ENCODE measurements at places on chromosomes 11 and 22.

DNA sequence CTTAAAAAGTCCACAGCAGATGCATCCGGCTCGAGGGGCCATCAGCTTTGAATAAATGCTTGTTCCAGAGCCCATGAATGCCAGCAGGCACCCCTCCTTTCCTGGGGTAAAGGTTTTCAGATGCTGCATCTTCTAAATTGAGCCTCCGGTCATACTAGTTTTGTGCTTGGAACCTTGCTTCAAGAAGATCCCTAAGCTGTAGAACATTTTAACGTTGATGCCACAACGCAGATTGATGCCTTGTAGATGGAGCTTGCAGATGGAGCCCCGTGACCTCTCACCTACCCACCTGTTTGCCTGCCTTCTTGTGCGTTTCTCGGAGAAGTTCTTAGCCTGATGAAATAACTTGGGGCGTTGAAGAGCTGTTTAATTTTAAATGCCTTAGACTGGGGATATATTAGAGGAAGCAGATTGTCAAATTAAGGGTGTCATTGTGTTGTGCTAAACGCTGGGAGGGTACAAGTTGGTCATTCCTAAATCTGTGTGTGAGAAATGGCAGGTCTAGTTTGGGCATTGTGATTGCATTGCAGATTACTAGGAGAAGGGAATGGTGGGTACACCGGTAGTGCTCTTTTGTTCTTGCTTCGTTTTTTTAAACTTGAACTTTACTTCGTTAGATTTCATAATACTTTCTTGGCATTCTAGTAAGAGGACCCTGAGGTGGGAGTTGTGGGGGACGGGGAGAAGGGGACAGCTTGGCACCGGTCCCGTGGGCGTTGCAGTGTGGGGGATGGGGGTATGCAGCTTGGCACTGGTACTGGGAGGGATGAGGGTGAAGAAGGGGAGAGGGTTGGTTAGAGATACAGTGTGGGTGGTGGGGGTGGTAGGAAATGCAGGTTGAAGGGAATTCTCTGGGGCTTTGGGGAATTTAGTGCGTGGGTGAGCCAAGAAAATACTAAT is 1.9 kb downstream of the NEAT1 start:
- DNase-seq = no peak

- DNase-seq = no peak
Observed at GRCh38 chr11:45141171-45141570, 5.3 kb upstream of the PRDM11 start.

DNA sequence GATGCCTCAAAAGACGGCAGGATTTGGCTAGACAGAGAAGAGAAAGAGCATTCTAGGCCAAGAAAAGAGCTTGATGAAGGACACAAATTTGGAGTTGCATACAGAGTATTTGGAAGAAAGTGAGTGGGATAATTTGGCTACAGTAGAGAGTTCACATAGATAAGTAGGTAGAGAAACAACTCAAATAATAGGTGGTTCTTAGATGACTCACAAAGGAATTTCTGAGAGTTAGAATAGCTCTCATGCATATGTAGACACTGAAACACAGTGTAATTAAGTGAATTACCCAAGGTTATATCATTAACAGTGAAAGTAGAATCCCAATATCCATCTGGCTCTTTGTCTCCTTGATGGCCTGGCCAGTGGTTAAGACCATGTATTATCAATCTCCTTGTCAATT is 228.6 kb upstream of the DDI1 start:
- no peak for DNase-seq

DNA sequence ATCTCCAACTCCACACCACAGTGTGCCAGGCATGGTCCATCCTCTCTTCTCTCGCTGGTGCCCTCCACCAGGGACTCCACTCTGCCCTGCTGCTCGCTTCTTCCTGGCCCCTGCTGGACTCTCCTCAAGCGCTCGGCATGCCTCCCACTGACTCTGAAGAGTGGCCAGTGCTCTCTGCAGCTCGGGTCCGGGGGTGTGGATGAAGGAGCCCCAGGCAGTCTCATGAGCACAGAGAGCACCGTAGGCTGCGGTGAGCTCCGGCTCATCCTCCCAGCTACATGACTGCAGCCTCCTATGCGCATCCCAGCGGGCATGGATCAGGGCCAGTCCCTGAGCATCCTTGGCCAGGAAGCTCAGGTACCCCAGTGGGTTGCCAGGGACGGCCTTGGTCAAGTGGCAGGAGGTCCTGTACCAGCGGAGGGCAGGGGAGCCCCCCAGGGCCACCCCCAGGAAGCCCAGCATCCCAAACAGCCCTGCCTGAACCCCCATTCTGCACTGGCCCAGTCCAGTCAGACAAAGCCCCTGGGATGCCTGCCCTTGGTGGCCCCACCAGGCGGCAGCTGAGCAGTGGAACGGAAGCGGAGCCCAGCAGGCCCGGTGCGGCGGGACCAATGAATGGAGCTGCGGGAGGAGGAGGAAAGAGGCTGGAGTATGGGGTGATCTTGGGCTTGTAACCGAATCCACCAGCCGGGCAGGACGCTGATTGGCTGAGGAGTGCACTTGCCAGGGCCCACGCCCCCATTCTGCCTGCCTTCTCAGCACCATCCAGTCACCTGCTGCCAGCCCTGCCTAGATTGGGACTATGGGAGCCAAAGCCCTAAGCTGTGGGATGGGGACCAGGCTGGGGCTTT is at the start of gene PLA2G3:
Gene PLA2G3 (minus strand): TSS at position 643 of the 851 bp plus-strand sequence. CDS start 154 bp downstream, at position 489.
- no peak for DNase-seq

DNA sequence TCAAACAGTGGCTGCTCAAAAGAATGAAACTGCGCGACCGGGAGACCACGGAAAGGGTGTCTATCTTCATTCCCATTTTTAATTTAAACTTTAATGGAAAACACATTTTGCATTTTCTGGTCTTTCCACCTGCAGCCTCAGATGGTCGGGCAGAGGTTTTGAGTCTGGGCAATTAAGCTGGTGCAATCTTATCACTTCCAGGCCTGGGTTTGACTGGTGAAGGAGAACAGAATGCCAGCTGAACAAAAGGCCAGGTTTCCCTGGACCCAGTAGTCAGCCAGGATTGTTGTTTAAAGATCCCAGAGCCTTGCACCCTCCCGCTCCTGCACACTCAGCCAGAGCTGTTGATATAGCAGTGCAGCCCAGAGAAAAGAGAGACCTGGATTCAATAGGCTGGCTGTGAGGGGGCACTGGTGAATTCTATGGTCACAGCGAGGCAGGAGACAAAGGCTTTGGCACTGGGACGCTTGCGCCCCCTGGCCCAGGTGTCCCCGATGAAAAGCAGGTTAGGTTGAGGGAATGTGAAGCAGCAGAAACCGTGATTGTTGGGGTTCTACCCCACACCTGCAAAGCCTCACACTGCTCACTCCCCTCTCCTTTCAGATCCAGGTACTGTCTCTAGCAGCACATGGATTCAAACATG is 83.6 kb downstream of the FLI1 start:
- DNase-seq = no peak

GRCh38 chr11:103924166-103925013 is 112.0 kb upstream of the DDI1 start:
- no peak for DNase-seq

- no peak for DNase-seq
Observed at GRCh38 chr11:66547662-66548009, 933 bp downstream of the ACTN3 start.

GRCh38 chr11:134598368-134598767 is 186.3 kb upstream of the B3GAT1 start:
- DNase-seq = no peak

DNA sequence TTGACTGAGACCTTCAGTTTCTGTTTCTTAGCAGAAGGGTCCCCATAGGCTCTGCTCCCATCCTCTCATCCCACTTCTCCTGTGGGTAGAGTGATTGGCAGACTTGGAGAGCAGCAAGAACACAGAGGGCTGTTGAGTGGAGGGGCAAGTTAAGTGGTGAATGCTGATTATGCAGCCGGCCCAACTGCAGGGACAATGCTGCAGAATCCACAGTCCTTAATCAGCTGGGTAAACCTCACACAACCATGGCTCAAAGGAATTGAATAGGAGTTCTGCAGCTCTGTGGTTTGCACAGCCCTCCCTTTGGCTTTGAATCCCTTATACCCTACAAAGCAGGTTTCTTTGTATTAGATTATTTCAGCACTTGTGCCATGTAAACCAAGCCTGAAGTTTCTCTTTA is 161.1 kb downstream of the NAV2 start:
- DNase-seq = no peak

DNA sequence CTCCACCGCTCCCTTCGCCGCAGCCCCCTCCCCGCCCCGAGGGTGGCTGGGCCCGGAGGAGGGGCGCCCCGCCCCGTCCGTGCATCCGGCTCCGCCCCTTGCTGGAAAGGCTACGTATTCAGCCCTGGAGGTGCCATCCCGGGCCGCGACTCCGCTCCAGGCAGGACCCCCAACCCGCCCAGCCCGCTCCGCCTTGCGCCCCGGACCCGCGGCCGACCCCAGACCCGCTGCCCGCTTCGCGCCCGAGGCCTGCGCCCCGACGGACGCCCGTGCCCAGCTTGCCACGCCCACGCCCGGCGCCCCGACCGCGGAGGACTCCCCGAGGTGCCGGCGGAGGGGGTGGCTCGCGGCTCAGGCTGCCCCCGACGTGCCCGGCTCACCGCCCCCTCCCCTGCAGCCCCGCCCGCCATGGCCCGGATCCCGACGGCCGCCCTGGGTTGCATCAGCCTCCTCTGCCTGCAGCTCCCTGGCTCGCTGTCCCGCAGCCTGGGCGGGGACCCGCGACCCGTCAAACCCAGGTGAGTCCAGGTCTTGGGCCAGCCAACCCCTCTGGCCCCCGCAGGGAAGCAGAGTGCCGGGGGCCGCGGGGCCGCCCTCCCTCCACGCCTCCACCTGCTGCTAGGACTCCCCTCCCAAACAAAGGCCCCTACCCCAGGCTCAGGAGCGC is at the start of gene ADM2:
Gene ADM2 (plus strand): TSS at position 104 of the 667 bp plus-strand sequence. CDS start 305 bp downstream, at position 409.
- no peak for DNase-seq

DNA sequence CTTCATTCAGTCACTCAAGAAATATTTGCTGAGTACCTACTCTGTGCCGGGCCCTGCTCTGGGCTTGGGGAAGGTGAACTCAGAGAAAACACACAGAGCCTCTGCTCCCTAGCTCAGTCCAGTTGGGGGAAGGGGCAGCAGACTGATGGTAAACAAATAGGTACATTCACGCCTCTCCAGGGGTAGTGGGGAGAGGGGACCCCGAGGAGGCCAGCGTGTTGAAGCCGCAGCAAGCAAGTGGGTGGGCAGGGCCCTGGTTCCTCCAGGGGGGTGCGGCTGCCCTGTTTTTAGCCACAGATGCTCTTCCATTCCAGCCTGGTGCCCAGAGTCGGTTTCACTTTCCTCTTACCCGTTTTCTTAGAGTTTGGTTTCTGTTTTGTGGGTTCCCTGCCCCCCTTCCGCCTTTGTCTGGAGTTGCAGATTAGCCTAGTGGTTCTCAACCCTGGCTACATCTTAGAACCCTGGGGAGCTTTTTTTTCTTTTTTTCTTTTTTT is 8.7 kb downstream of the DRAP1 start:
- no peak for DNase-seq
